ENCODE measurements at places on chromosomes 16 and 17. TPM values are rescaled to one million over a fixed set of nuclear protein-coding genes. Genes with fewer than 3 reads are reported as not detected.

The KRTAP9-2 gene
- not detected for total RNA-seq

The FSCN2 gene
- 1.8 TPM for total RNA-seq

DNA sequence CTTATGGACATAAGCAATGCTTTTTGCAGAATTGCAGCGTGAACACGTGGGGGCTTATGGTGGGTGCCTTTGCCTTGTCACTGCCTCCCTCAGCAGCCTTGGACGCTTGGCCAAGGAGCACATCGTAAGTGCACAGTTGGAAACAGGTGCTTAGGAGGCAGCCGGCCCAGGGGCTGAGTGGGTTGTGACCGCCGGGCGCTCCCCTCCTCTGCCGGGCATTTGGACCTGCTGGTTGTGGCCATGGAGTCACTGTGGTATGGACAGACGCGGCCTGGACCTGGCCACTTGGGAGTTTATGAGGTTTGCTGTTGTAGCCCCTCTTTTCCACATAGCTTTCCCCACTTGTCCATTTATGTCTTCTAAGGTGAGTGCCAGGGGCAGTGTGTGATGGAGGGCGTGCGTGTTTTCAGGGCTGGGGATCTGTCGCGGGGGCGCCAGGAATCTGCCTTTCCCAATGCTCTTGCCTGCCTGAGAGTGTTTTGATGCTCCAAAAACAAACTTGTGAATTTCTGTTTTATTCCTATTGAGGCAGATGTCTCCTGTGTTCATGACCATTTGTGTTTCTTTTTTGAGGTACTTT lies 49.2 kb downstream of the PDPK1 start:
- no peak for DNase-seq

DNA sequence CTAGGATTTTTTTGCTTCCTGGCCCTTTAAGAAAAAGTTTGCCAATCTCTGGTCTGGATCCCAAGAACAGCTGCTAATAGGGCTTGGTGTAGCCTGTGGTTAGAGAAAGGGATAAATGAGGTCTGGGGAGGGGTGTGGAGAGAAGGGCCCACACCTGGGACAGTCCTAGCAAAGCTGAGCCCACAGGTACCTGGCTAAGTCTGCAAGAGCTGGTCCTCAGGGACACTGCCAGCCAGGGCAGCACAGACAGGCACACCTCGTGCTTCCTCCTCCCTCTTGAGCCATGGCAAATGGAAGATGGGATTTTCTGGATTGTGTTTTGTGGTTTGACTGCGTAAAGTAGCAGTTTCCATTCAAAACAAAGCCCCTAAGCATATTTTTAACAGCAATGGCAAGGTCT lies 217.5 kb downstream of the SOX9 start:
- no peak for DNase-seq

DNA sequence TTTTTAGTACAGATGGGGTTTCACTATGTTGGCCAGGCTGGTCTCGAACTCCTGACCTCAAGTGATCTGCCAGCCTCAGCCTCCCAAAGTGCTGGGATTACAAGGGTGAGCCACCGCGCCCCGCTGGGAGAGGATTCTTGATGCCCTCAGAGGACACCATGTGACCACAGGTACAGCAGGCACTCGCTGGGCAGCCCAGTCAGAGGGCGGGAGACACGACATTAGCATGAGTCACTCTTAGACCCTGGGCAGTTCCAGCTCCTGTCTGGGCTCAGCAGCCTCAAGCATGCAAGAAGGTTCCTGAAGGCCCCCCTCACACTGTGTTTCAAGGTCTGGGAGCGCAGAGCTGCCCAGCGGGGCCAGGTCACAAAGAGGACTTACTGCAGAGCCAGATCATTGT lies 11.9 kb downstream of the STAC2 start:
- DNase-seq = no peak

DNA sequence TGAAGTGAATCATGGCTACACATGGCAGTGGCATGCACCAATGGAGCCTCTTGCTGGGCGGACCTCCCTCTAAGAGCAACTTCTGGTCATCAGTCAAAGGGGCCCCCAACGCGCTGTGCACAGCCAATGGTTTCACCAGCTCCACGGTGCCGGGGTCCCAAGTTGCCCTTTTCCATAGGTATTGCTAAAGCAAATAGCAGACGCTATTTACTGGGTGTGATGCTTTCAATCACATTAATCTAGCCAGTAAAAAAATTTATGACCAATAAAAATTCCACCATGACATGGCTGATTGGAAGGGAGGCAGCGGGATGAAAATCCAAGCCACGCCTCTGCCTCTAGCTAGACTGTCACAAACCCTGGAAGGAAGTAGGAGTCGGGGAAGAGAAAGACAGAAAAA lies 680.3 kb upstream of the SOX9 start:
- DNase-seq = no peak
